ENCODE measurements at places on chromosomes 4 and X.

DNA sequence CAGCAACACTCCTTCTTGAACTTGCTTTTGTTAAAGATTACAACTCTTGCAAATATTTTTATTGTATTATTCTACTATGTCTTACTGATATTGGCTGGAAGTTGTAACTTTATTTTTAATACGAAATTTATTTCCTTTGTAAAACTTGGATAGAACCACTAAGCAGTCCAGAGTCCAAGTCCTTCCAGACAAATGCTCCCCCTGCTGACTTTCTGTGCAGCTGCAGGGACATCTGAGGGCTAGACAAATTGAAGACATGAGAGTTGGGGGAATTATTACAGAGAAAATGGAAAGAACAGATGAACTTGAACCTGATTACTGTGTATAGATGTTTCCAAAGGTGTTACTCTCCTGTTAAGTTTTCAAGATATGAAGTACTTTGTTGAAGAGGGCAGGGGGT, 238.8 kb downstream of the GRIA3 start:
- DNase-seq, result no peak

DNA sequence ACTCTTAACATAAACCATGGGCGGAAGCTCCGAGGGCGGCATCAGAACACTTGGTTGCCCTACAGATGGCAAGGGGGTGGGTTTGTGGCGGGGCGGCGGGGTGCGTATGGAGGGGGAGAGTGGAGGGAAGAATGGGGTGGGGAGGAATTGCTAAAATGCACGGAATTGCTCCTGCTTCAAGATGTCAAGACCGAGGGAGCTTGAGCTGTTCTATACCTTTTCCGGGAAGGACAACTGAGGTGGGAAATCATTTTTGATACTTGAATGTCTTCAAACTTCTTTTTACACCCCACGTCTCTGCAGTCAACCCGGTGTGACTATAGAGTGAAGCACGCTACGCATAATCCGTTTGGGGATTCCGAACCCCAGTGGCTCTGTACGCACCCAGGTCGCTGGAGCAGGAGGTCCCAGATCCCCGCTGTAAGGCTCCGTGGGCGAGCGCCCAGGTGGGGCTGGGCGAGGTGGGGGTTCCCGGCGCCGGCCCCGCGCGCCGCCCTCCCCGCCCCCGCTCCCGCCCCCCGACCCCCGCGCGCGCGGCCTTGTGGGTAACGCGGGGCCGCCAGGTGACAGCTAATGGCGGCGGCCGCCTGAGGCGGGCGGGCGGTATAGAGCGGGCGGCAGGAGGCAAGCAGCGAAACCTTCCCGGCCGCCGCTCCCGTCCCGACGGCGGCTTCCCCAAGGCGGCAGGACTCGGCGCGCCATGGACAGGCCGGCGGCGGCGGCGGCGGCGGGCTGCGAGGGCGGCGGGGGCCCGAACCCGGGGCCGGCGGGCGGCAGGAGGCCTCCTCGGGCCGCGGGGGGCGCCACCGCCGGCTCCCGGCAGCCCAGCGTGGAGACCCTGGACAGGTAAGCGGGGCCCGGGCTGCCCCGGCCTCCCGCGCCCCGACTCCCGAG, at the start of gene MTMR1:
MTMR1 (plus strand) TSS at position 566 of the 894 bp plus-strand sequence; CDS start at position 701, 135 bp downstream.
- no peak for DNase-seq

DNA sequence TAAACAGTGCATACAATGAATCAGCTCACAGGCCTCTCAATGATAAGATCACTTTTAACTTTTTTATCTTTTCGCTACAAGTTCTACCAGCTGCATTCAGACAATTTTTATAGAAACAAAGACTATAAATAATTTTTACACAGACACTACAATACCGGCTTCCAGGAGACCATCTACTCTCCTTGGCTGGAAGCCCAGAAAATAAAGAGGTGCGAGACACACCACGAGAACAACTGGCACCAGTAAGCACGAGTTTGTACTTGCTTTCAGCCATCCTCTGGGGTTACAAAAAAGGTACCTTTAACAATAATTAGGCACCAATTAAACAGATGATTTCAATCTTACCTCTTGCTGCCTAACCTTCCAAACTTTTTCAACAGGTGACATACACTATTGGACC, 11.2 kb upstream of the PRDX4 start:
- DNase-seq, result no peak

DNA sequence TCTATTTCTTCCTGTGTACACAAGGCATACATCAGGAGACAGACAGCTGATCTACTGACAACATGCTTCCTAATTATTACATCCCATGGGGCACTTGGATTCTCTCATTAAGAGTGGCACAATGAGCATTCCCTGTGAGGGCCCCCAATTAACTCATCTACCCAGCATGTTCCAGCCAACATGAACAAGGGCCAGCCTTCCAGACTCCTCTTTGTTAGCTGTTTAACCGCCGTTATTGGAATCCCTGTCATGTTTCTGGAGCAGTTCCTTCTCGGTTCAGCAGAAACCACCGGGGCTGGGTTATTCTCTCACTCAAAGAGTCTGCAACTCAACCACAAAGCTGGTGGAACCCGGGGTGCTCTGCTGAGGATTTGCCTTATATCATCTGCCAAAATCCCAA, 9.9 kb upstream of the GPM6B start:
- no peak for DNase-seq

- DNase-seq, result no peak
Observed at GRCh38 chrX:68822641-68823410, 6.0 kb upstream of the EFNB1 start.

- DNase-seq, result no peak
Observed at GRCh38 chr4:80307183-80307735, 28.3 kb upstream of the CFAP299 start.

DNA sequence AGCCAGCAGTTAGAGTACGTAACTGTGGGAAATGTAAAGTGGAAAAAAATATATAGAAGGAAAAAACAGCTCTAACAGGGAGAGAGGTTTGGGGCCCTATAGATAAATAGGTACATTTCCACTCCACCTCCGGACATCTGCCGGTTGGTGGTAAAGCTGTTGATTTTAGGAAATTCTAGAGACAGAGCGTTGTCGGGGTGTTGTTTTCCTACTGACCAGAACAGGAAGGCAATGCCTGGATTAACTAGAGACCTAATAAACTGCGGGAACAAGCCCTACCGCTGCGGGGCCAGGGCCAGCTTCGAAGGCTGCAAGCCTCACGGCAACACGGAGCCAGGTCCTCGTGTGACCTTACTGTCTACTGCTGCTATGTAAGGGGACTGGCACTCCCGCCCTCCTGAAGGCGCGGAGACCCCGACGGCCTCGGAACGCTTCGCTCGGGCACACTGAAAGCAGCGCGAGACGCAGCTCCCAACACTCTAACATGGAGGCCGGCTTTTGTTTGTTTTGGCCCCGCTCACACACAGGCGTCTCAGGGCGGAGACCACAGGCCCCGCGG, 702 bp upstream of the CDKN2AIP start:
- no peak for DNase-seq

GRCh38 chrX:34918091-34918736, 24.4 kb upstream of the FAM47B start:
- no peak for DNase-seq

GRCh38 chr4:175951794-175952193, 113.8 kb upstream of the WDR17 start:
- no peak for DNase-seq

DNA sequence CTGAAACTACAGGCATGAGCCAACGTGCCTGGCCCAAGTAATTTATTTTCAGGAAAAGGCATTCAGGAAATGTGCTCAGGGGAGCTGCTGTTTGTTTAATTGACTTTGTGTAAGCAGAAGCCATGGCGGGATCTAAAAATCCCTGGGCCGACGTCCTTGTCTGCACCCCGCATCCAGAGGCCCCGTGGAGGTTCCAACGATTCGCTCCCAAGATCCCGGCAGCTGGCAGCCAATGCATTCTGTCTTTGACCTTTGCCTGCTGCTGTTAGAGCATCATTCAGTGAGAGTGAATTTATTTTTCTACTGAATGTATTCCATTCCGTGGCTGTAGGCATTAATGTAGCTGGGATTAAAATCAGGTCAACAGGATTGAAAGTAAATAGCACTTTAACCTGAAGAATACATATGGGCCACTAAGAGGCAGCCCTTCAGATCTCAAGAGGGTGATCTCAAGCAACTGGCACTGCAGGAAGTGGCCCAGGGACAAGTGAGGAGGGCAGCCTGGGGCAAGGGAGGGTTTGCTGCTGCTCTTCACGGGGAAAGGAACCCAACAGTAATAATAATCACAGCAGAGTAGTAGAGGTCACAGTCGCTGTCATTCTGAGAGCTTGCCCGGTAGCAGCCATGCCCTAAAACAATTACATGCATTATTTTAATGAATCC, 75.2 kb downstream of the PSAPL1 start:
- DNase-seq, result no peak

GRCh38 chrX:93649381-93649780, 24.0 kb downstream of the NAP1L3 start:
- DNase-seq, result no peak

GRCh38 chr4:89308161-89308500, 531 bp upstream of the GPRIN3 start:
- no peak for DNase-seq

DNA sequence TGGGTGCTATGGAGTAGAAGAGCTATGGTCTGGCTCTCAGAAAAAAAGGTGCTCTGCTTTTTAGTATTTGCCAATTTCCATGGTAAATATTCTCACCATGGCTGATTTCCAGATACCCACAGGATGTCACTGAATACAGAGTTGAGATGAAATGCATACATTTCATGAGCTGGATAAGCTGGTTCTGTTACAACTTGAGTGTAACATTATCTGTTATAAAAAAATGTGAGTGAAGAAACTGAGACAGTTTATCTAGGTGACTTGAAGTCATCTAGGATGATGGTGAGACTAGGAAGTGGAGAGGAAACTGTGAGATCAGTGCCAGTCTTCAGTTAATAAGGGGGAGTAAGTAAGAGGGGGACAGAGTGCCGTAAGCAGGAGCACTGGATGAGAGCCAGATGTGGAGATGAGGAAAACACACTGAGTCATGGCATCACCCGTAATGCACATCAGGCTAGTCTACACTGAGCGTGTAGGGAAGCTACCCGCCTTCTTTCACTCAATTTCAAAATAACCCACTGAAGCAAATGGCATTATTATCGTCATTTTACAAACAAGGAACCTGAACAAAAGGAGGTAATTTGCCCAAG, 5.0 kb downstream of the HPSE start:
- DNase-seq, result no peak

DNA sequence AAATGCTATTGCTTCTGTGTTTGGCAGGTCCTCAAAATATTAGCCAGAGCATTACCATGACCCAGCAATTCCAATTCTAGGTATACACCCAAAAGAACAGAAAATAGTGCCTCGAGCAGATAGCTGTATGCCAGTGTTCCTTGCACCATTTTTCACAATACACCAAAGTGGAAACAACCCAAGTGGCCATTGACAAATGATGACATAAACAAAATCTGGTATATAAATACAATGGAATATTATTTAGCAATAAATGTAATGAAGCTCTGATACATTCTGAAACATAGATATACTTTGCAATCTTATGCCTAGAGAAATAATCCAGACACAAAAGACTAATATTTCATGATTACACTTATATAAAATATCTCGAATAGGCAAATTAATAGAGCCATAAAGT, 451.8 kb upstream of the PCDH7 start:
- no peak for DNase-seq

GRCh38 chr4:184873054-184873453, 47.3 kb upstream of the ACSL1 start:
- no peak for DNase-seq

- no peak for DNase-seq
Observed at GRCh38 chrX:115499112-115499805, 61.7 kb upstream of the PLS3 start.
